ENCODE measurements at places on chromosomes 2 and 18.

- no peak for DNase-seq
Measured at GRCh38 chr2:195342061-195342460, 315.0 kb upstream of the SLC39A10 start.

- DNase-seq: no peak
Measured at GRCh38 chr2:168192839-168193616, 54.4 kb downstream of the STK39 start.

- peak; percentile 98 for DNase-seq
Measured at GRCh38 chr18:21111346-21112139, at the start of gene ROCK1. Gene ROCK1 (minus strand): TSS chr18:21111813. CDS start chr18:21110910, 903 bp downstream.

DNA sequence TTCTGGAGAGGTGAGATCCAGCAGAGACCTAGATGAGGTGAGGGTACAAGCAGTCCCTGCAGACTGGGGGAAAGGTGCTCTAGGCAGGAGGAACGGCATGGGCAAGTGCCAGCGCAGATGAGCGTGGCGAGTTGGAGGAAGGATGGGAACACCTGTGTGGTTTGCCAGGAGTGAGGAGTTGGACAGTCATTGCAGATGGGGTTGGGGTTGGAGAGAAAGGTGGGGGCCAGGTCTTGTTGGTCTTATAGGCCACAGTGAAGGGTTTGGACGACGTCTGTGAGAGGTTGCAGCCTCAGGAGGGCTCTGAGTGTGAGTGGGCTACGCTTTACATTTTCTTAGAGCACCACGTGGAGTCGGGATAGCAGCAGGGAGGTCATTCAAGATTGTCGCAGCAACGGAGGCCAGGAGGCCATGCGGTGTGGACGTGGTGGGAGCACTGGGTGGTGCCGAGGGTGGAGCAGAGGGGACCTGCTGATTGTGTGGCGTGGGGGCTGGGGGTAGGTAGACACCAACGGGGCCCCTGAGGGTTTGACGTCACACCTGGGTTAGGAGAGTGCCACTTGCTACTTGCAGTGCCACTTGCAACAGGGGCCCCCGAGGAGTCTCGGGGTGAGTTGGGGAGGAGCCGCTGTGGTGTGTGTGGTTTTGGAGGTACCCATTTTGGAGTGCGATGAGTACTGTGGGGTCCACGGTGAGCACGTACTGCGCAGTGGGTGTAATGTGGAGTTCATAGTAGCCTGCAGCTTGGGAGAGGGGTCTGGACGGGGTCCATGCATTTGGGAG lies 66.2 kb downstream of the LPIN1 start:
- no peak for DNase-seq

DNA sequence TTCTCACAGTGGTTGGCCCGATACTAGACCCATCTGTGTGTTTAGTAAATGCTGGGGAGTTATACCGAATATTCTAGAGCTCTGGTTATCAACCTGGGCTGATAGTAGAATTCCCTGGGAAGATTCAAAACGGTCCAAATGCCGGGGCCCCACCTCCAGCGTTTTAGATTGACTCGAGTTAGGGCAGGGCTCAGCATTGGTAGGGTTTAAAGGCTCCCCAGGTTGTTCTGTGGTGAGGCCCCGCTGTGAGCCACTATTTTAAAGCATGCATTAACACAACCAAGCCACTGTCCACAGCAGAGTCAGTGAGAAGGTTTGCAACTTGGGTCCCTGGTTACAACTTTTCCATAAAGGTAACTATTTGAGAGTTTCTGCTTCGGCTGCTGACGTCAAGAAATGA lies 73.6 kb downstream of the DYSF start:
- DNase-seq: no peak

- no peak for DNase-seq
Measured at GRCh38 chr2:237624565-237624964, 2.8 kb upstream of the LRRFIP1 start.

DNA sequence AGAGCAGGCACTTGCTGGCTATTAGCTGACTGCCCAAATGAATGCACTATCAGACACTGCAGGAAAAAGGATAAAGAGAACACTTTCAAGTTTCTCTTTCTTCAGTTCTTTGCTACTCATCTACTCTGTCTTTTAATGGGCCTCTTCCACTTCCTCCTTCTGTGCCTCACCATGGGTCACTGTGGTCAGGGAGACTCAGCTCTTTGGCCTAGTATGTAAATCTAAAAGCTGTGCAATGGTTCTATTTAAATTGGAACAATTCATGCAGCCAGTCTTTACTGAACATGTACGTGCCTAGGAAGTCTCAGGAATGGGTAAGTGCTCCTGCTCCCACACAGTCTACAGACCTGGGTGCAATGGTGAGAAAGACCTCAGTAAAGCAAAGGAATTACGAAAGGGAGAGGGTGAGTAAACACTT lies 79.1 kb upstream of the DNMT3A start:
- DNase-seq: no peak

GRCh38 chr18:76364282-76365259 lies 130.5 kb downstream of the ZNF516 start:
- DNase-seq: no peak

DNA sequence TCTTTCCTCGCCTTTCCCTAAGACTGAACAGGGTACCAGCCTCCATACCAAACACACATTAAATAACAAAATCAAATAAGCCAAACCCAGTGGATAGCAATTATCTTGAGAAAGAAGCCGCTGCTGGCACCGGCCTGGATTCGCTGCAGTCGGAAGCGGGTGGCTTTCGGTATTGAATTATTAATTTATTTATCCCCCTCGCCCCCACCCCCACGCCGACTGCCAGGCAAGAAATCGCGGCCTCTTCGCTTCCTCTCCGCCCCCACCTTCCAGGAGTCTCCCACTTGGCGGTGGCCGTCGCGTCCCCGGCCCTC lies 370 bp upstream of the ZNF804A start:
- no peak for DNase-seq

DNA sequence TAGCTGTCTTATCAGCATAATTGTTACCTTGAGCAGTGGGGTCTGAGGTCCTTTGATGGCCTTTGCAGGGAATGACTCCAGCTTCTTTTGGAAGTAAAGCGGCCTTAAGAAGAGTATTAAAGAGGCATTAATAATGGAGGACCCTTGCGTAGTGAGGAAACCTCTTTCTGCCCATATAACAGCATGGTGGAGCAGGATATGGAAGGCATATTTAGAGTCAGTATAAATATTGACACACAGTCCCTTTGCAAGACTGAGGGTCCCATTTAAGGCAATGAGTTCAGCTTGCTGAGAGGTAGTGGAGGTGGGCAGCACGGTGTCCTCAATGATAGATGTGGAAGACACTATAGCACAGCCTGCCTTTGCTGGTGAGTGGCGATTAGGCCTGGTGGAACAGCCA lies 32.7 kb downstream of the NCL start:
- no peak for DNase-seq

GRCh38 chr18:57901825-57902589 lies 98.9 kb upstream of the ATP8B1 start:
- no peak for DNase-seq

GRCh38 chr2:130371723-130372054 lies 15.8 kb downstream of the PTPN18 start:
- DNase-seq: no peak

DNA sequence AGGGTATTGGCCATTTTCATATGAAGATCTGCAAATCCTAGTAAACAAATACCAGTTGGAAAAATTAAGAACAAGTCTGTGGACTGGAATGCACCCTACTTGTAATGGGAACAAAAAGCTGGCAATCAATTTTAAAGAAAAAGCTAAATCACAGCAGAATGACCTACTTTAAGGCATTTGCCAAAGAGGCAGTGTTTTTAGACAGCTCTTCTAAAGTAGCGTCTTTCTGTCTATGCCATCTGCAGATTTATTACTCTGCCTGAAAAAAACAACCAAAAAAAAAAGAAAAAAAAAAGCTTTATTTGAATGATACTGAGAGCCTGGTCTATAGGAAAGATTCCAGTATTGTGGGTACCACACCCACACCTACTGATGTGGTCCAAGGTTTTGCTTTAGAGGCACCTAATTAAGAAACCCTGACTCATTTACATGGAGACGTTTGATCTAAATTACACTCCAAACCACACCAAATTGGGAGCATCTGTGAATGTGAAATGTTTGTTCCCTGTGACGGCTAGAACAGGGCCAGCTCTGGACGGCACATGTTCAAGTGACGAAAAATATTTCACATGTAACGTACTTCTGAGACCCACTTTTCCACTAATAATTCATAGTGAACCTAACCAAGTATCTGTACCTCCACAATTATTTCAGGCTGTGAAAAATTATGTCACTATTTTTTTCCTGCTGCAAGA lies 597.1 kb downstream of the ARHGAP15 start:
- DNase-seq: no peak
